Astrocyte of the spinal cord (primary cell): ENCODE measurements at places on chromosomes 11 and 22.

GRCh38 chr11:73510877-73511276 lies 87.0 kb downstream of the FAM168A start:
- DNase-seq, result no peak

GRCh38 chr11:134731213-134731961 lies 319.3 kb upstream of the B3GAT1 start:
- no peak for DNase-seq

DNA sequence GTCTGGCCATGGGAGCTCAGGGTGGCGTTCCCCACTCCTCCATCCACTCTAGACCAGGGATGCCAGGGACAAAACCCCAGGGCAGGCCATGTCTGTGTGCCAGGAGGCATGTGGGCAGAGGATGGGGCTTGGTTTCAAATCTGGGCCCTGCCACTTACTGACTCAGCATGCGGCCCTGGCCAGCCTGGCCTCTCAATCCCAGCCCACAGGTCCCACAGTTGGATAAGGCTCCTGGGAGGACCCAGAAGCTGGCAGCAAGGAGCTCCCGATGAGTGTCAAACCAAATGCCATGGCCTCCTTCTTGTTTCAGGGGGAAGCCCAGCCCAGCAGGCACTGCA lies 1290.4 kb downstream of the BRD1 start:
- no peak for DNase-seq

DNA sequence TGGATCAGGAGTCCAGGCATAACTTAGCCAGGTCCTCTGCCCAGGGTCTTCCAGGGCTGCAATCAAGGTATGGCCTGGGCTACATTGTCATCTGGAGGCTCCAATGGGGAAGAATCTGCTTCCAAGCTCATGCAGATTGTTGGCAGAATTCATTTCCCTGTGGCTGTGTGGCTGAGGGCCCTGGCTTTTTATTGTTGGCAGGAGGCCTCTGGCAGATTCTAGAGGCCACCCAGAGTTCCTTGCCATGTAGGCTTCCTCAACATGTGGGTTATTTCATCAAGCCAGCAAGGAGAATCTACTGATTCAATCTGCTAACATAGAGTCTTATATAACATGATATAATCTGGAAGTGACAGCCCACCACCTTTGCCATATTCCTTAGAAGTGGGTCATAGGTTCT lies 16.4 kb upstream of the EP300 start:
- DNase-seq, result no peak
